ENCODE measurements at places on chromosomes 5 and 9.

DNA sequence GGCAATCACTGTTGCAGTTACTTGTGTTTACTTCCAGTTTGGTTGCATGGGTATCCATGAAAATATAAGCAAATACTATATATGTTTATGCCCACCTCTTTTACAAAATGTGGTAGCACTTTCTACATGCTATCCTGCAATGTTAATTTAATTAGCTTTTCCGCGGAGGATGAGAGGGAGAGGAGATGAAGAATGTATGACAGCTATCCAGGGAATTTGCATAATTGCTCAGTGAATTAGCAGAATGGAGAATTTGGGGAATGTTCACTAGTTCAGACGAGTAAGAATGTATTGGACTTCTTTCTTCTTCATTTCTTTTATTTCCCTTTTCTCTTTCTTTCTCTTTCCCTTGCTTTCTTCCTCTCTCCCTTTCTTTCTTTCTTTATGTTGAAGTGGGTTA is 140.7 kb upstream of the SLC28A3 start:
- DNase-seq = no peak

- no peak for DNase-seq
Measured at GRCh38 chr5:59058969-59059687, 476.3 kb downstream of the RAB3C start.

- no peak for DNase-seq
Measured at GRCh38 chr5:124403281-124403680, 343.2 kb downstream of the ZNF608 start.

DNA sequence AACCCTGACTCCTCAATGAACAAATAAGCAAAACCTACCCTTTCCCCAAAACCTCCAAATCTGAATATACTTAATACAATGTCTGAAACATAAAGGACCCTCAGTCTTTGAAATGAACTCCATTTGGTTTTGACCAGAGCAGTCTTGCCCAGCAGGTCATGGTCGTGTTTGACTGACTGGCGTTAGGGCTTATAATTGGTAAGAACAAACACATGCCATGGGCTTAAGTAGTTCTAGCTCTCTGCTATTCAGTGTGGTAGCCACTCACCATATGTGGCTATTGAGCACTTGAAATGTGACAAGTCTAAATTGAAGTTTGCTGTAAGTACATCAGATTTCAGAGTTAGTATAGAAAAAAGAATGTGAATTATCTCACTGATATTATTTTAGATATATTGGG is 42.1 kb downstream of the LRRTM2 start:
- DNase-seq = no peak

DNA sequence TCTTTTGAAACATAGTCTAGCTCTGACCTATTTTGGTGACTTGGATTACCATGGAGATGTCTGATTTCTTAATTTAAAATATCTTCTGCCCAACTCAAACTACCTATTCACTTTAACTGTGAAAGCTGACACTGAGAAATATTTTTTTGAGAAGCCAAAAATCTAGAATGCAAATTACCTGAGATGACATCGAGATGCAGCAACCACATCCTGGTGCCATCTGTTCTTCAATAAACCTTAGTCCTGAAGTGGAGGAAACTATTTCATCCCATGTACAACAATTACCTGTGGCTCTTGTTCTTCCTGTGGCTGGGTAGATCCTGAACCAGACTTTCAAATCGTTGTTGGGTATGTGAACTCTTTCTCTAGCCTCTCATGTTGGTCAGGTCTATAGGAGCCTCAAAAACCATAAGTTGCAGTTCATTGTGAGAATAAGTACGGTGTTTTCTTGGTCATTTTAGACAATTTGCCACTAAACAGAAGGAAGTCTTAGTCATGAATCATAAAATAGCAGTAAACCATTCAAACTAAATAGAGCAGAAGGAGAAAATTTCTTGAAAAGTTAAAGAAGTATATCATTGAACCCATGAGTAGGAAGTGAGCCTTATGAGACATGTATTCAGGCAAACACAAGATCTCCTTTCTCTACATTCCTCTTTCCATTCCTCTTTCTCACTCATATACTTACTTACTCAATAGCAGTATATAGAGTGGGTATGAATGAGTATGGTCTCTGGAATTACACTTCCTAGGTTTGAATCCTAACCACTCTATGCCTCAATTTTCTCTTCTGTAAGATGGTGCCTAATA is 176.0 kb downstream of the HMHB1 start:
- no peak for DNase-seq

- no peak for DNase-seq
Measured at GRCh38 chr9:120893611-120894307, 16.8 kb upstream of the PHF19 start.

DNA sequence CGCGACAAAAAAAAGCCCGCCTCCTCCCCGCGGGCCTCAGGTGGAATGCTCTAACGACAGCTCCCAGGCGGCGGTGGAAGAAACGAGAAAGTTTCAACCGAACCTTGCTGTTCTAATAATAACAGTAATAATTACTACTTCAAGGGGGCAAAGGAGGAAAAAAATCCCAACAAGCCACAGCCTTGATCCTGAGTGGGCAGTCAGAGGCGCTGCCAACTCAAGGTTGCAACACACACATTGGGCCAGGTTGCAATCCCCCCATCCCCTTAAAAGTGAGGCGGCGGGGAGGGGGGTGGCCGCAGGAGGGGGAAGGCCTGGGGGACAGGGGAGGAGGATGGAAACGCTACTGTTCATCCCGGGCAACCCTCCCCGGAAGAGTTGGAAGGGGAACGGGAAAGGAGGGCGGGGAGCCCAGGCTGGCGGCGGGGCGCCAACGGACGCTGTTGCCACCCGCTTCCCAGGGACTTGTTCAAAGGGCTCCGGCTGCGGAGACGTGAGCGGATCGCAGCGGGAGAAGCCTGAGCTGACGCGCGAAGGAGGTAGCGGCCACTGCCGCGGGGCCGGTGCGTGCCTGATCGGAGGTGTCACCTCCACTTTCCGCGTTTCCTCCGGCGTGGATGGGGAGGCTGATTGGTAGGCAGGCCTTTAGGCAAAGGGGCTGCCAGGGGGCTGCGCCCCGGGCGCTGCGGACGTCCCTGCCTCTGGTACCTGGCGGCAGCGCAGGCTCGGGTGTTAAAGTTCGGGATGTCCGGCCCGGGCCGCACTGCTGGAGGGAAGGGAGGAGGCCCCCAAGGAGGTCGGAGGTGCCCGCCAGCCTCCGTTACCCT is 647 bp downstream of the SMARCA2 start:
- peak; percentile 18 for DNase-seq

Data from left renal pelvis (tissue), 4 donors.